ENCODE measurements at places on chromosomes 12 and 14. TPM values are rescaled to one million over a fixed set of nuclear protein-coding genes. Genes with fewer than 3 reads are reported as not detected.

Gene CLEC4A
- 0.26 TPM for polyA plus RNA-seq

Gene DGLUCY
- 14.3 TPM for polyA plus RNA-seq

Gene LUM
- polyA plus RNA-seq, result 677 TPM

Gene RECQL
- polyA plus RNA-seq, result 17.6 TPM

Gene EID3
- 2.5 TPM for polyA plus RNA-seq

Gene C12orf56
- not detected for polyA plus RNA-seq

Gene CACNA2D4
- 0.39 TPM for polyA plus RNA-seq

Gene PLBD1
- 0.38 TPM for polyA plus RNA-seq

Gene PROX2
- polyA plus RNA-seq, result not detected

Gene HOTAIR
- polyA plus RNA-seq, result 11.4 TPM

Gene CPNE6
- polyA plus RNA-seq, result not detected

Gene HPD
- not detected for polyA plus RNA-seq

Gene HOXC11
- polyA plus RNA-seq, result 3.2 TPM

Gene SLC38A4
- polyA plus RNA-seq, result 7.4 TPM

Gene SAV1
- polyA plus RNA-seq, result 19.5 TPM

Gene ACOT4
- 0.67 TPM for polyA plus RNA-seq

Gene AKAP3
- 0.98 TPM for polyA plus RNA-seq

Gene TSHR
- not detected for polyA plus RNA-seq

Gene LMO3
- polyA plus RNA-seq, result not detected

Gene PMCH
- polyA plus RNA-seq, result not detected

Gene WNT1
- not detected for polyA plus RNA-seq

Gene MYF6
- polyA plus RNA-seq, result 0.06 TPM

Gene TMTC1
- 21.8 TPM for polyA plus RNA-seq

Gene DPPA3
- polyA plus RNA-seq, result not detected

Gene CELA1
- polyA plus RNA-seq, result not detected

Gene MYO1H
- polyA plus RNA-seq, result not detected

Gene RERG
- polyA plus RNA-seq, result 0.04 TPM

Gene REC8
- polyA plus RNA-seq, result 2.7 TPM

Gene FGD4
- 11.1 TPM for polyA plus RNA-seq

Gene SLC6A13
- polyA plus RNA-seq, result not detected

Gene KERA
- polyA plus RNA-seq, result not detected

Gene SPX
- polyA plus RNA-seq, result 0.12 TPM

Gene IFI27L1
- polyA plus RNA-seq, result 16.6 TPM

Gene SIX1
- 3.2 TPM for polyA plus RNA-seq

Gene TSPAN19
- polyA plus RNA-seq, result not detected

Gene CACNA1C
- polyA plus RNA-seq, result 10.2 TPM

Gene CHMP4A
- polyA plus RNA-seq, result 36.3 TPM

Gene NFKBIA
- 73.2 TPM for polyA plus RNA-seq

Gene ST8SIA1
- not detected for polyA plus RNA-seq

Gene RNASE3
- not detected for polyA plus RNA-seq

Gene RFX4
- not detected for polyA plus RNA-seq

Gene PTCSC3
- polyA plus RNA-seq, result not detected

Gene SP1
- 44.4 TPM for polyA plus RNA-seq

Gene TARBP2
- polyA plus RNA-seq, result 44.9 TPM

Gene GLIPR1L1
- polyA plus RNA-seq, result not detected

Gene PPP2R5C
- 55.8 TPM for polyA plus RNA-seq

Gene OTX2
- not detected for polyA plus RNA-seq
